ENCODE measurements at places on chromosomes 16 and 17.
A peak's percentile ranks its signal among the peaks of the same experiment; 100 is the strongest.

- no peak for DNase-seq
Observed at GRCh38 chr16:23512168-23512695, 1.9 kb upstream of the GGA2 start.

DNA sequence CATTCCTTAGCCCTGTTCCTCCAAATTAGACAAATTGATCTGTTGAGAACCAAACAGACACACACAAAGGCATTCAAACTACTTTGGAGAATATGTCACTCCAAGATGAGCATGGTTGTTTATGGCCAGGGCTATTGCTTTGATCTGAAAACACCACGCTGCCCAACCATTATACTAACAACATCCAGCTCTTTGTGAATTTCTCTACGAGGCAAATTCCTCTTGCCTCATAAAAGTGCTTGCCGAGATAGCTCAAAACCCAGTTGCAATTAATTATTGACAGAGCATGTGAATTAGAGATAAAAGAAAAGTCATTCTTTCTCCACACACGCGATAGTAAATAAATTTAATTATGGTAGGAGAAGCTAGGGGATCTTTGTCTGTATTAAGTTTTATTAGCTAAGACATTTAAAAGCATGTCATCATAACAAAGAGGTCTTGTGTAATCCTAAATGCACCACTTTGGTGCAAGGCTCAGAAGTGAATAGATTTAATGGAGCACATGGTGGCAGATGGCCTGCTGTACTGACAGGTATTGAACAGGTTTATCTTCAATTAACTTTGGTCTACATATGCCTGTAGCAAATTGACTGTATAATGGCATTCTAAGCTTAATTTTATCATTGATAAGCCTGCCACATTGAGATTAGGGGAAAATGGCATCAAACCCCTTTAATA lies 441.8 kb downstream of the HS3ST4 start:
- no peak for DNase-seq

DNA sequence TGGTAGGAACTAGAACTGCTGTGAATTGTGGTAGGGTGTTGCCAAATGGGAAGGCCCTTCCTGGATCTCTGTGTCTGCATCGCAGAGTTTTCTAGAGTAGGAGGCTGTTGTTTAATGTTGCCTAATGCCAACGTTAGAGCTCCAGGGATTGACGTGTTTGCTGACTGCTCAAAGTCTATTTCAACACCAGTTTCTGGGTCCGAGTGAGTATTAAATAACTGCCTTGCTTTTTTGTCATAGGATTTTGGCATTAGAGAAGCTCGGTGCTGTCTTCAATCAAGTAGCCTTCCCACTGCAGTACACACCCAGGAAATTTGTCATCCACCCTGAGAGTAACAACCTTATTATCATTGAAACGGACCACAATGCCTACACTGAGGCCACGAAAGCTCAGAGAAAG lies 40.0 kb downstream of the SF3B3 start:
- no peak for DNase-seq

DNA sequence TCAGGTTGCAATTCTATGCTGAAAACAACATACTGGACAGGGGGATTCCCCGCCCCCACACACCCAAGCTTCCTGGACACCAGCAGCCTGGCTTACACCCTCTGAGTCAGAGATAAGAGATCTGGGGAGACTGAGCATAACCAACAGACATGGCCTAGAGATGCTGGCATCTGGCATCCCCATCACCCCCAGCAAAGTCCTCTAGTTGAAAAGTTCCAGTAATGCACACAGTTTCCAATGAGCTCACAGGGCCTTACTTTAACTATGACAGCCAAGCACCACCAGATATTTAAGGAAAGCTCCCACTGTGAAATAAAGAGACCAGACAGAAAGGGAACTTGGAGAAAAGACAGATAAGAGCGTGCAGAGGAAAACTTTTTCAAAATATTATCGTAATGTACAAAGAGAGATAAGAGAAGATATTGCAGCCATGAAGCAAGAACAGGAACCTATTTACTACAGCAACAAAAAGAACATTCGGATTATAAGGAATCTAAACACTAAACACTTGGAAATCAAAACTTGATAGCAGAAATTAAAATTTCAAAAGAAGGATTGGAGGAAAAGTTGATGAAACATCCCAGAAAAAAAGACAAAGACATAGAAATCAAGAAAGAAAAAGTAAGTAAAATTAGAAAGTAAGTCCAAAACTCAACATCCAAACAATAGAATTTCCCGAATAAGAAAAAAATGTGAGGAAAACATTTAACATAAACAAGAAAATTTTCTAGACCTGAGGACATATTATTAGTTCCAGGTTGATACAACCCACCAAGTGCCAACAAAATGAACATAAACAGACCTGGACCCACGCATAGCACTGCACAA lies 17.2 kb upstream of the ALOX15 start:
- DNase-seq = peak; percentile 52

DNA sequence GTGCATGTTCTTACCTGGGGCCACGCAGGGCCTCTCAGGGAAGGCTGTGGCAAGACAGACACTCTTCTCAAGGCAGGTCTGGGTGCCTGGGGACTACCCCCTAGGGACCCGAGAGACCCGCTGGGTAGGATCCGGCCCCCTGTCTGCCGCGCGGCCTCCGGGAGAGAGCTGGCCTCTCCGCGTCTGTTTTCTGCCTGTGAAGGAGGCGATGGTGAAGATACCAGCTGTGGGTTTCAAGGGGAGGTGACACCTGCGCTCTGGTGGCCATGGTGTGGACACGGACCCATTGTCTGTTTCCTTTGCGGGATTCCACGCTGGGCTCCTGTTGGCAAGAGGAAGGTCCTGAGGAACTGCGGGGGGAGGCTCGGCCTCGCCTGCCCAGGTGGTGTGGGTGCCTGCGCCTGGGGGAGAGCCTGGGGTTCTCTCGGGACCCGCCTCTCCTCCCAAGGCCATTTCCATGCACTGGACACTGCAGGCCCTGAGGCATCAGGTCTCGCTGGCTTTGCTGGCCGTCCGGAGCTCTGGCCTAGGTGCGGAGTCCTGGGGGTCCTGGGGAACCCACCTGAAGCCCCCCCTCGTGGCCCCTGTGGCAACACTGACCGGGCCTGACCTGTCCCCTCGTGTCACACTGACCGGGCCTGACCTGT lies 12.2 kb upstream of the METRNL start:
- no peak for DNase-seq

DNA sequence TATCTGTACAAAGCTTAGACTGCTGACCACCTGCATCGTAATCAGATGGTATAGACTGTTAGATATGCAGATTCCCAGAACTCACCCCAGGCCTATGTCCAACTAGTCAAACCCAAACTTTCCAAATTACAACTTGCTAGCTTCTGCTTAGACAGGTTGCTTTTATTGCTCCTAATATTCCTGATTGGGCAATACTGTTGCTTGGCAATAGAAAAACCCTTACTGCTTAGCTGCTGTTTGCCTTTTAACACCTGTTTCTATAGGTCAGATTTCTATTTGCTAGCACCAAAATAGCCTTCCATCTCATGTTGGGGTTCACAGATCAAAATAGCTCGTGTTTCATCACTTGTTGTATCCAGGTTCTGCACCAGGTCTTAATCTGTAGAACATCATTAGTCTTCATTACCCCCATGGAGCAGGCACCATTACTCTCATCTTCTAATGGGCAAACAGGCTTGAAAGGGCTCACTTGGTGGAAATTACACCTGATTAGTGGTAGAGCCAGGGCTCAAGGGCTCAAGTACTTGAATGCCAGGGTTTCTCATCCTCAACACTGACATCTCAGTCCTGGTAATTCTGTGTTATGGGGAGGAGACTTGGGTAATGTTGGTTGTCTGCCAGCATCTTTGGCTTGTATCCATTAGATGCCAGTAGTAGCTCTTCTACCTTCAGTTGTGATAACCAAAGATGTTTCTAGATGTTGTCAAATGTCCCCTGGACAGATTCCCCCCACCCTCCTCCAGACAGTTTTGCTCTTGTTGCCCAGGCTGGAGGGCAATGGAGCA lies 2.7 kb downstream of the ZP2 start:
- DNase-seq = no peak

DNA sequence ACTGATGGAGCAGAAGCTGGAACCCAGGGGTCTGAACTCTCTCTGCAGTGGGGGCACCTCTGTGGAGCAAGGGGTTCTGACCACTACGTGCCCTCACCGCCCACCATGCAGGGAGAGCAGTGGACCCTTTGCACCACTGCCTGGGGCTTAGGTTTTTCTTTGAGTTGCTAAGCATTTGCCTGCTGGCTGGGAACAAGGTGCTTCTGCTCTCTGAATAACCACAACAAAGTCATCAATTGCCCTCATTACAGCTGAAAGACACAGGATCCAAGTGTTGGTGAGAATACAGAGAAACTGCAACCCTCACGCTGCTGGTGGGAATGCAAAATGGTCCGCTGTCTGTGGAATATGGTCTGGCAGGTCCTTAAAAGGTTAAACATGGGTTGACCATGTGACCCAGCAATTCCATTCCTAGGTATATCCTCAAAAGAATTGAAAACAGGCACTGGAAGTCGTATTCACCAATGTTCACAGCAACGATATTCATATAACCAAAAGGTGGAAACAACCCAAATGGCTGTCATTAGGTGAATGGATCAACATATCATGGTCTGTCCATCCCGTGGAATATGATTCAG lies 22.8 kb downstream of the NLRC3 start:
- DNase-seq = no peak

- no peak for DNase-seq
Observed at GRCh38 chr17:53253956-53254597, 568.6 kb upstream of the KIF2B start.

DNA sequence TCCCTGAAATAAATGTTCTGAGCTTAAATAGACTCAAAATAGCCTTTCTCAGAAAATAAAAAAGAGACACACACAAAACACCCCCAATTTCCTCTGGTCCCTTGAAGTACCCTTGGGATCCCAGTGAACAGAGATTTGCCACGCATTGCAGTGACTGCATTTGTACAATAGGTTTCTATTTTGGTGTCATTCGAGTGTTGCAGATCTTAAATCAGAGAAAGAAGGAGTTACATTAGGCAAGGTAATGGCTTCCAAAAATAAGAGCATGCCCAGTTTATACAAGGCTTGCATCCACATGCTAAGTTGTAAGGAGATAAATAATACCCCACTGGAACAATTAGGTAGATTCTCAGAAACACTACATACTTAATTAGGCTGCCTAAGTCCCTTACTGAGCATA lies 2.2 kb downstream of the TOX3 start:
- DNase-seq = no peak

DNA sequence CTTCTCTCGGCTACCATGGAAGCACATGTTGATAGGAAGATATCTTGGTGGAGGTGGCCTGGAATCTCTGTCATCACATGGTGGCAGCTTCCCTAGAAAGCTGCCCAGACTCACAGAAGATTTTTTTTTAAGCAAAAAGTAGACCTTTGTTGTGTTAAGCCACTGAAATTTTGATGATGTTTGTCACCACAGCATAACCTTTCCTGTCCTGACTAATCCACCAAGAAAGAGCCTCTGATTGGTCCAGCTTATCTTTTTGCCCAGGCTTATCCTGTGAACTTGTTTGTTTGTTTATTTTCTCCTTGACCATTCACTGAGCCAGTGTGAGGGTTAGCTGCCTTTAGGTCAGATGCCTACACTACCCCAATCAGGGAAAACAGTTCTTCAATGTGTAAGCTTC lies 96.5 kb upstream of the LHX1 start:
- DNase-seq = no peak

DNA sequence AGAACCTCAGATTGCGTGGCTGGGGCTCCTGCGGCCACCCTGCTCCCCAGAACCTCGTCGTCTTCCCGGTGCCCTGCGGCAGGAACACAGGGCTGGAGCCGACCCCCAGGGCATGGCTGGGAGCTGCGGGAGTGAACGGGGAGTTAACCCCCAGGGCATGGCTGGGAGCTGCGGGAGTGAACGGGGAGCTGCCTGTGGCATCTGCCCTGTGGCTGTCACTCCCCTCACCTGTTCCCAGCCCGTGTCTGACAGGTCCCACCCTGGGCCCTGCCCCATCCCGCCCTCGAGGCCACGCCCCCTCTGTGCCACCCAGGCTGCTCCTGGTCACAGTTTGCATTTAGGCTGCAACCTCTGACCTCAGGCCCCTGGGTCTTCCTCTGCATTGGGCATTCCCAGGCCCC lies 39.4 kb upstream of the ACSF3 start:
- no peak for DNase-seq

- no peak for DNase-seq
Observed at GRCh38 chr16:60686824-60687223, 1349.4 kb downstream of the CDH8 start.

GRCh38 chr17:55304171-55304859 lies 39.6 kb downstream of the HLF start:
- no peak for DNase-seq

- no peak for DNase-seq
Observed at GRCh38 chr16:66901626-66902025, 17.1 kb downstream of the CDH16 start.

DNA sequence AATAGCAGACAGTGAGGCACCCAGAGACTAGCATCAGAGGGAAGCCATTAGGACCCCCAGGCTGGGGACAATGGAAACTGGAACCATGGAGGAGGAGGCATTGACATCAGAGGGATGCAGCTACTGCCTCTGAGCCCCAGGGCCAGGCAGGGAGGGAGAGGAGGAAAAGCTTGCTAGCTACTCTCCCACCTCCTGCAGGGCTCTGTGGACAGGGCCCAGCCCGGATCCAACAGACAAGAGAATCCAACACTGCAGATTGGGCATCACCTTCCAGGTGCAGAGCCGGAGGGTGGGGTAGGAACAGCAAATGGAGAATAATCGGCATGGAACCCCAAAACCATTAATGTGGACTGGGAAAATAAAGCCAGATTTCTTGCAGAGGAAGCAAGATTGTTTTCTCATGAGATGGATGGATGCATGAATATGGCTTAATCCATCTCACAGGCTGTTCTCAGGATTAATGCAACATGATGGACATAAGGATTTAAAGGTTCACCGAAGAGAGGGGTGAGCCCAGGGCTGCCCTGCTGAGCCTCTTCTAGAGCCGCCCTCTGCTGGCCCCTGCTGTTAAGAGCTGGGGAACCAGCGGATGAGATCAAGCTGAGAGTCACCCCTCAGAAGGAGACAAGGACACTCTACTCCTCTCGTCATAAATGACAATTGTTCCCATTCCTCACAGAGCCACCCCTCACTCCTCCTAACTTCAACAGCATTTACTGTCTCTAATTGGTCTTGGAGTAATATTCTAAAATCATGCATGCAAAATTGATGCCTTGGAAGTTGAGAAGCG lies 48.8 kb downstream of the DNAH3 start:
- DNase-seq = no peak

DNA sequence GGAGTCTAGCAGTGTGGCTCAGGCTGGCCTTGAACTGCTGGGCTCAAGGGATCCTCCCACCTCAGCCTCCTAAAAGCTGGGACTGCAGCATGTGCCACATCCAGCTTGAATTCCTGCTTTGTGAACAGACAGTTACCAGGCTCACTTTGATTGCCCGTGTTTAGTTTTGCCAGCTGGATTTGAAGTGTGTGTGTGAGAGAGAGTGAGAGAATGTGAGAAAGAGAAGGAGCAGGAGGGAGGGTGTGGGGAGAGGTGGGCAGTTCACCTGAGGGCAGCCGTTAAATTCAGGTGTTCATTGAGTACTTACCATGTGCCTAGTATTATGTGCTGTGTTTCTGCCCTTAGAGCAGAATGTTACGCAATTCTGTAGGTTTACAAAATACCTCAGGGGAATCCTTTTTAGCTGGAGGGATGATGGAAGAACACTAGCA lies 4.7 kb downstream of the DUSP14 start:
- no peak for DNase-seq

GRCh38 chr17:43399839-43400328 lies 1.1 kb downstream of the ARL4D start:
- DNase-seq = no peak

GRCh38 chr17:67390646-67391361 lies 13.7 kb downstream of the PITPNC1 start:
- DNase-seq = peak; percentile 65

GRCh38 chr17:49755663-49756283 lies 8.2 kb downstream of the FAM117A start:
- DNase-seq = no peak

- no peak for DNase-seq
Observed at GRCh38 chr17:5619088-5619740, 34.9 kb upstream of the NLRP1 start.
